ENCODE measurements at places on chromosomes 2 and 18.

GRCh38 chr18:62717169-62717924 lies 2.0 kb downstream of the PHLPP1 start:
- DNase-seq = peak; percentile 27

DNA sequence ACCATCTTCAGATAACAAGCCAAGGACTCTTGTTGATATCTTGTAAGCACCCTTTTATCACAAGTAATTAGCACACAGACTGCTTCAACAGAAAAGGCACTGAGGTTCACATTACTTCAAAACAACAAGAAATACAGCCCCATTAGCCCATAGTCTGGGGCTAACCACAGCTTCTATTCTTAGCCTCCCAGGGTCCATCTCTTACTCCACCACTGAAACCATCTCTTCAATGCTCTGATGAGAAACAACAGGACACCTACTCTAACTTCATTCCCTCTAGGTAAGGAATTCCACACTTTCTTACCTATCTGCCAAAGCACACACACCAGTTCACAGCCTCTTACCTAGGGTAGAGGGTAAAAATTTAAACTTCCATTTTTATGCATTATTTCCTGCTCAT lies 26.4 kb upstream of the CYTIP start:
- DNase-seq = no peak

GRCh38 chr18:79216176-79216575 lies 147.0 kb downstream of the ATP9B start:
- DNase-seq = no peak

- DNase-seq = no peak
Measured at GRCh38 chr2:238724728-238725127, 123.2 kb upstream of the TWIST2 start.

DNA sequence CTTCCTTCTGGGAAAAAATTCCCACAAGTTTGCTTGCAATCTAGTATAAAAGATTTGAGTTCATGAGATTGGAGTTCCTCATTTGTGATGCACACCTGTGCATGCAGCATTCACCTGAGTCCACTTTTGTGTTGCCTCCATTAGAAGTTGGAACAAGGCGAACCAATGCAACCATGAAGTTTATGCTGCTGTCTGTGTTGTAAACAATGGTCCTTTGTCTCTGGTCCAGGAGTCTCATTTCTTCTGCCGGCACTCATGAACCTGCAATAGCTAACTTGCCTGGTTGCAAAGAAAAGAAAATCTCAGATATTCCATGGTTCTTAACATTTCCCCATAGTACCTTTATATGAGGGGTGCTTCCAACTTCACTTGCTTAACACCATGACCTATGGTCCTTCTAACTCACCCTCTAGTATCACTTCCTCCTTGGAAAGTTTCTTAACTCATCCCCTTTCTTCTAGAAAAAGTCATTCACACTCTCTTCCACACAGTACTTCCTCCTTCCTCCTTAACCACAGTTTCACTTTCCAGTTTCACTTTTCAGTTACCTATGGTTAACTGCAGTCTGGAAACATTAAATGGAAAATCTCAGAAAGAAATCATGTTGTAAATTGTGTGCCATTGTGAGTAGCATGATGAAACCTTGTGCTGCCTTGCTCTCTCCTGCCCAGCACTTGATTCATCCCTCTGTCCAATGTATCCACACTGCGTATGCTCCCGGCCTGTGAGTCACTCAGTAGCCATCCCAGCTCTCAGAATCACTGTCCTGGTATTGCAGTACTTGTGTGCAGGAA lies 128.8 kb upstream of the TRIB2 start:
- DNase-seq = peak; percentile 84

DNA sequence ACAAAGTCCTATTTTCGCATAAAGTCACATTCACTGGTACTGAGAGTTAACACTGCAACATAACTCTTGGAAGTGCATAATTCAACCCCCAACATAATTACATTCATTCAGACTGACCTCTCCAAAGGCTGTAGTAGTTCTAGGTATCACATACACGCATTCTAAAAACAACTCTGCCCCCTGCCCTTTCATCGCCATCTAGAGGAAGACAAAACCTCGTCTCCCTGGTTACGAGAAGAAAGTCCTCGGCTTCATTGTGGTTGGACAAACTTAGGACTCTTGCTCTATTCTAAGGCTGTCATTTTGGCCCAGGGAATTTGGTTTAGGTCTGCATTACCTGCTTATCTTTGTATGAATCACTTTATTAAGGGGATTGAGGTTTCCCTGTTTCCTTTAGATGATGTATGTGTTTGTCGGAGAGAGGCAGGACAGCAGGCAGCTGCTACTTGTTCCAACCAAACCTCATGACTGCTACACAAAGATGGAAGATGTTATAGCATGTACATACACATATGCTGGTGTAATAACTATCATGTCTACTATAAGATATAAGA lies 215.4 kb upstream of the NRXN1 start:
- no peak for DNase-seq

DNA sequence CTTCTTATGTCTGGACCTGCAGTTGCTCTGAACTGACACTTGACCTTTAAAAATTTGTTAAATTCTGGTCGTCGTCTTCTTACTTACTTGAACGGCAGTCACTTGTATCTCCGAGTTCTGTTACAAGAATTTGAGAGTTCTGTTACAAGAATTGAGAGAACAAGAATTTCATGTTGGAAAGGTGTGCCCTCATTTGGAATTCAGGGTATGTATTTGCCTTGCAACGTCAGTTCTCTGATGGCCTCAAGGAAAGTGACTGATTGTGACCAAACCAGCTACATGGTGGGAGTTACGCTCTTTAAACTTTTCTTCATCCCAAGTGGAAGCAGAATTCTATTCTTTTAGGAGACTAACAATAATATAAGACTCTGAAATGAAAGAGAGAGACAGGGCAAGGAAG lies 320.0 kb upstream of the TRIB2 start:
- no peak for DNase-seq

DNA sequence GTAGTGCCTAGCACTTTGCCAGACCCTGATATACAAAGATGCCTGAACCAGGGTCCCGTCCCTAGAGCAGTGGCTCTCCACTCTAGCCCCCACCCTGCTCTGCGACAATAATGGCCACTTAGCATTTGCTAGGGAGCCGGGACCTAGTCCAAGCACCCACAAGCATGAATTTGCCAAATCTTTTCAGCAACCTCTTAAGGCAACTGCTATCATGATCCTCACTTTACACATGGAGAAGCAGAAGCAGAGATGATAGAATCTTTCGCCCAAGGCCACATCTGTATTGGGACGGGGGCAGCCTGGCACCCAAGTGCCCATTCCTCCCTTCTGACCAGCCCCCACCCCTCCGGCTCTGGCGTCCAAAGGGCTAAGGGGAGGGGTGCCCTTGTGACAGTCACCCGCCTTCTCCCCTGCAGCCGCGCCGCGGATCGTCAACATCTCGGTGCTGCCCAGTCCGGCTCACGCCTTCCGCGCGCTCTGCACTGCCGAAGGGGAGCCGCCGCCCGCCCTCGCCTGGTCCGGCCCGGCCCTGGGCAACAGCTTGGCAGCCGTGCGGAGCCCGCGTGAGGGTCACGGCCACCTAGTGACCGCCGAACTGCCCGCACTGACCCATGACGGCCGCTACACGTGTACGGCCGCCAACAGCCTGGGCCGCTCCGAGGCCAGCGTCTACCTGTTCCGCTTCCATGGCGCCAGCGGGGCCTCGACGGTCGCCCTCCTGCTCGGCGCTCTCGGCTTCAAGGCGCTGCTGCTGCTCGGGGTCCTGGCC lies 13.0 kb downstream of the SIGLEC15 start:
- DNase-seq = no peak

GRCh38 chr2:119208791-119209203 lies 14.8 kb upstream of the STEAP3 start:
- no peak for DNase-seq

DNA sequence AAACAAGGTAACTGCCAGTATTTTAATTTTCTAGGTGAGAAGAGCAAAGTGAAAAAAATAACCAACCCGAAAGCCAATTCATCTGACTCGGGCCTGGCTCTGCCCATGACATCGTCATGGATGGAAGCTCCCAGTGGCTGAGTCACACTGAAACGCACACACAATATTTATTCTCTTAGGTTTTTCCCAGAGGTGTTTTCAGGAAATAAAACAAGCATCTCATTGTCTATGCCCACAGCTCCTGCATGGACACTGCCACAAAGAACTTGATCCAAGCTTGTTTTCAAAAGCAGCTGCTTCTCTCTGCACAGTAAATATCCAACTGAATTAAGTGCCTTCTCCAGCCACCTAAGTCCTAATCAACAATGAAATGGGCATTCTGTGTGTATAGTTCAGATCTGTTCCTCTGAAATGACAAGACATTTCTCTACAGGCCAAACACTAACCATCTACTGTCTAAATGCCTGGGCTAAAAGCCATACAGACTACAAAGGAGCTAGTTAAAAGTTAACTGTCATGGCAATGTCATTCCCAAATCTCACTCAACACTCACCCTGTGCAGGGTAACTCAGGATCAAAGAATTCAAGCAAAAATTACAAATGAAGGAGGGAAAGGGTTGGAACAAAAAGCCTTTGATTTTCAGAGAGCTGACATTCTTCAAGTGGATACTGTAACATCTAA lies 62.9 kb downstream of the RPL31 start:
- no peak for DNase-seq

DNA sequence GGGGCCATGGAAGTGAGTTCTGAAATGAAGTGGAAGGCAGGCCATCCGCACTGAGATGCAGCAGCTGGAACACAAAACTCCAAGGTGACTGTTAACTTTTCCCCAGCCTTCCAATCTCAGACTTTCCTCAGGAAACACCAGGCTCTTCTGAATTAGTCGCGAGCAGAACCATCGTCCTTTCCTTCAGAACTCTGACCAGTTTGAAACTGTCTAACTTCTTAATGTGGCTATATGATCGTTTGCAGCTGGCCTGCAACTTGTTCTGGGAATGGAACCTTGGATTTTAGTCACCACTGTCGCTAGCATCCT lies 620 bp upstream of the RPL37A start:
- DNase-seq = no peak

- DNase-seq = no peak
Measured at GRCh38 chr2:5121642-5122041, 570.5 kb upstream of the SOX11 start.

- no peak for DNase-seq
Measured at GRCh38 chr2:117774716-117775115, 39.8 kb upstream of the DDX18 start.

- DNase-seq = peak; percentile 49
Measured at GRCh38 chr2:142165790-142166189, 35.0 kb upstream of the LRP1B start.

DNA sequence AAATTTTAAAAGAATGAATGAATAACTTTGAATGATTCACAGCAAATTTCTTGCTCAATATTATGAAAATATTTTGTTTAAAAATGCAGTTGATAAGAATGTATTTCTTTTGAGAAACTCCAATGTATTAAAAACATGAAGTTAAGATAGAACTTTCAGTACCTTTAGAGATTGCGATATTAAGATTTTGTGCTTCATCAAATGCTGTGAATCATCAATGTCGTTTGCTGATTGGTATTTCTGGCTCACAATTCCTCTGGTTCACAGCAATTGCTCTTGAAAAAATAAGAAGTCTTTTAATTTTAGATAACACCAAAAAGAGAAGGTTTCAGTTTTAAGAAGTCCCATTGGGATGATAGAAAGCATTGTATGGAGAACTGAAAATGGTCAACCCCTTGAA lies 228.7 kb downstream of the IKZF2 start:
- no peak for DNase-seq

DNA sequence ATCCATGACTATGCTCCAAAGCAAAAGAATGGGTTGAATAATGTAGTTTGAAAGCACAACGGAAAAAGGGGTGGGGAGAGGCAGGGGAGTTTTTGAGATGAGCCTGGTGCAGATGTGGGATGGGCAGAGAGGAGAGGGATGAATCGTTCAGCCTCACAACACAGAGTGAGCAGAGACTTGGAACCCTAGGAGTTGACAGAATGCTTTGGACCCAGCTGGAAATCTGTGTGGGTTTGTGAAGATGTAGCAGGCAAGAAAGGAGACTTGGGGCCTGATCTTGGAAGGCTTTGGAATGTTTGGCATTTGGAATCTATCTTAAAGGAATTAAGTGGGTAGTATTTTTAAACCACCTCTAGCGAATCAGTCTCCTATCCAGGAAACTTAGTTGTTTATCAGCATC lies 66.0 kb upstream of the KCTD1 start:
- DNase-seq = no peak

DNA sequence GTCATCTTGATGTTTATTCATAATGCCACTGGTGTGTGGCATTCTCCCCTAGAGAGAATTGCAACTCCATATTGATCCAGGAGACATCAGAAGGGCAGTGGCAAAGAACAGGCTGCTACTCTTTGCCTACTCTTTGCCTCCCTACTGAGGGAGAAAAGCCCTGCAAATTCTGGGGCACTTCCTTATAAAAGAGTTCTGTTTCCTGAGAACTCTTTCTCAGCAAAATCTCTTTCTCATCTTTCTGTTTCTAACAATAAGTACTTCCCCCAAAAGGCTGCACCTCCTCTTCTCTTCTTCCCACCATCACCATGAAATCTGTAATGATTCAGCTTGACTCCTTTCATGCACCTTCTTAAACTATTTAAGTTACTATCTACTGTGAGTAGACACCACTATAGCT lies 270.3 kb downstream of the MREG start:
- peak; percentile 63 for DNase-seq

DNA sequence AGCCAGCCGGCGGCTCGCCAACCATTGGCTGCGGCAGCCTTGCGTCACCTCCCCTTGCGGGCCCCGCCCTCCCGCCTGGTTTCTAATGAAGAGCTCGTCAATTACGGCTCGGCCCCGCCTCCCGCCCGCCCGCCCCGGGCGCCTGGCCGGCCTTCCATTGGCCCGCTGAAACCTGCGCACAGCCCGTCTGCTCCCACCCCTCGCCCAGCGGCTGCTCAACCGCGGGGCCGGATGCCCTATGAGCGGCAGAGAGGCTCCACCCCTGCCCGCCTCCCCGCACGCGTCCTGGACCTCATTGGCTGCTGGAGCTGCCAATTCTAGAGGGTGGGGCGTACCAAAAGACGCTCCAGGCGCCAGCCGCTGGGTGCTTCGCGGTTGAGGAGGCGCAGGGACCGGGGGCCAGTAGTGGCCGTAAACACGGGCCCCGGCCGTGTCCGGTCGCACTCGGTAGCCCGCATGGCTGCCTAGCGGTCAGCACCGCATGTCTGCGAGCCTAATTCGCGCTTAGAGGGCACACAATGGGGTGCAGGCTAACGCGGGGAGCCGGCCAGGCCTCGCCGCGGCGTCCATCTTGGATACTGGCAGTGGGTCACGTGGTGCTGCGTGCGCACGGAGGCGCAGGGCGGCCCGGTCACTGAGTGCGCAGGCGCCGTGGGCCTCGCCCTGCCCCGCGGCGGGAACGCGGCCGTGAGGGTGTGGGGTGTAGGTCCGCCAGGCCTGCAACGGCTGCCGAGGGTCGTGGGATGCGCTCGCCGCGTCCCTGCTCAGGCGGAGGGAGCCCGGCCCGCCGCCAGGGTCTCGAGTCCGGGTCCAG lies 454 bp upstream of the HDAC4 start:
- DNase-seq = peak; percentile 99

- DNase-seq = no peak
Measured at GRCh38 chr2:70795164-70795995, 4.9 kb upstream of the FIGLA start.

GRCh38 chr2:214865400-214865799 lies 55.9 kb upstream of the BARD1 start:
- DNase-seq = no peak
